Stimulated activated CD4-positive, alpha-beta T cell treated with anti-CD3 and anti-CD28 coated beads, Interleukin-2, amount 100 ng/mL, for 48 hours (primary cell): ENCODE measurements at places on chromosomes 4 and X.

DNA sequence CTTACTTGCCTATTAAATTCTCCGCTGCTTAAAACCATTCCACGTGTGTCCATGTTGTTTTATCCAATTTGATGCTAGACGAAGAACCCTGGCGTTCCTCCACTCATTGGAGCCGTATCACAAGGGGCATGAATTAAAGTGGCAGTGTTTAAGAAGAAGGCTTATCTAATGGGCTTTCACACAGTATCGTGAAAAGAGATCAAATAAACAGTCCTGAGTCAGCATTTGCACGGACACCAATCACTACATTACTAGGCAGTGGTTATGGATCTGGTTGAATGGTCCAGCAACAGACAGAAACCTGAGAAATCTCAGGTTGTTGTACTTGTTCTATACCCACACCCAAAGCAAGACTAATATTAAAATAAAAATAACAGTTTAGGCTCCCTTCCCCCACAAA, 671.6 kb downstream of the FAT4 start:
- no peak for DNase-seq

DNA sequence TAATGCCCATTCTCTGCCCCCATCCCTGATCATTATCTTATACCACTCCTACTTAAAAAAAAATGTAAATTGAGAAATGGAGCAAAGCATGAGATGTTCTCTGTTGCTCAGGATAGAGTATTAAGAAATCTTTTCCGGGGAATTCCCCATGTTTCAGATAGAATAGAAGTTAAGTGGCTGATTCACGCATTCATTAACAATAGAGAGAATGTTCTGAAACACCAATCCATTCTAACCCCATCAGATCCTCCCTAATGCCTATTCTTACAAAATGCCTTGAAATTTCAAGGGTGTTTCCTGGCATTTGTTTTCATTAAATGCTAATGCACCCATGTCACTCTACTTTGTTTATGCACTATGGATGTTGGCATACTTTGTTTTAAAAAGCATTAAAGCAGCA, 101.1 kb downstream of the AREG start:
- no peak for DNase-seq

DNA sequence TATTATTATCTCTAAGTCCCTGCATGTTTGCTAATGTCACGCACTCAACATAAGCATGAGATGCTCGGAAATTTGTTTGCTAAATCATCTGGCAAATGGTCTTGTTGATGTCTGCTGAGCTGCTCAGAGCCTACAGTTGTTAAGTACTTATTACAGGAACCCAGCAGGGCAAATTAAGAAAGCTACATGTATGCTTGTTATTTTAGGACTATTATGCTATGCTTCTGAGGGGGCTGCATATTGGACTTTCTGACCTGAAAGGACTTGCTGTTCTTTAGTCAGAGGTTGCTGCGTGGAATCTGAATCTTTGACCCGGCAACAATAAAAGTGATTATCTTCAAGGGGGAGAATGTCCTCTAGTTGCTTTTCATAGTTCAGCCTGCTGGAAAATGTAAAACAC, 36.3 kb upstream of the TENM3 start:
- DNase-seq = no peak

DNA sequence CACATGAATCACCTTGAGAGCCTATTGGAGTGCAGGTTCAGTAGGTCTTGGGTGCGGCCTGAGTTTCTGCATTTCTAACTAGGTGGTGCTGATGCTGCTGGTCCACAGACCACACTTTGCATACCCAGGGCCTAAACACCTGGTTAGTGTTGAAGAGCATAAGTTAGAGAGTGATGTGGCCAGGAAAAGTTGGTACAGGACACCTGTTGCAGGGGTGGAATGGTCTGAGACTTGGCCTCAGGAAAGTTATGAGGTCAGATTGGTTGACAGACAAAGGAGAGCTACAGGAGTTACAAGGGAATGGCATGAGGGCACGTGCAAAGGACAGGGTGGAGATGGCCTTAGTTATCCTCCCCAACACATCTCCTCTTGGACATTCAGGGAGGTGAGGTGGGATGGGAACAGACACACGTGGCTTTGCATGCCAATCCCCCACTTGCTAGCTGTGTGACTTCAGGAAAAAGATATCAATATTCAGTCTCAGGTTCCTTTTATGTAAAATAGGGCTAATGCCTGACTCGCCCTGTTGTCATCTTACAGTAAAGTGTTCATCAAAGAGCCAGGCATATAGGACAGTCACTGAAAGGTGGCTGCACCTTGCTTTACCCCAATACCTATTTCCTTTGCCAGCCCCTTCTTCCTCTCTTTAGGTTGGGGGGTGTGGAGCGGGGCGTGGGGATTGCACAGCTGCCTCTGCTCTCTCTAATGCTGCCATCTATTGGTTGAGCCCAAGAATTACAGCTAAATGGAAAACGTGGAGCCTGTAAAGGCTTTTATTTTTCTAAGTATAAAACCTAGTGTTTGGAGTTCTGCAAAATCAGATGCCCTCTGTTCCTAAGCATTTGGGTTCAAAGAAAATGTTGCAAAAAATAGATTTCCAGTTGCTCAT, 47.5 kb downstream of the ATG4A start:
- no peak for DNase-seq

DNA sequence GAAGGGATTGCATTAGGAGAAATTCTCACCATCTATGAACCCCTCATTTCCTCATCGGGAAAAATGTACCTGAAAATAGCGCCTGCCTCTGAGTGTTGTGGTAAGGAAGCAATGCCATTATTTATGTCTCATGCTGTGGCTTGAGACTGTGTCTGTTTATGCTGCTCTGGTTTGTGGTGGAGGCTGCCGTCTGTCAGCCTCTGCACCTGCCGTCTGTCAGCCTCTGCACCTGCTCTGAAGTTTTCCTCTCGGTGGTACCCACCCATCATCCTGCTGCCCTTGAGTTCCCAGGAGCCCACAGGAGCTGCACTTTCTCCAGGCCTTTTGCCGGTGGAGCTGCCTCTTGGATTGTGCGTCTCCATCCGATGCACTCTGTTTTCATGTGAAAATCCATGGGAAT, 68.5 kb upstream of the PPP2R3B start:
- DNase-seq = no peak

DNA sequence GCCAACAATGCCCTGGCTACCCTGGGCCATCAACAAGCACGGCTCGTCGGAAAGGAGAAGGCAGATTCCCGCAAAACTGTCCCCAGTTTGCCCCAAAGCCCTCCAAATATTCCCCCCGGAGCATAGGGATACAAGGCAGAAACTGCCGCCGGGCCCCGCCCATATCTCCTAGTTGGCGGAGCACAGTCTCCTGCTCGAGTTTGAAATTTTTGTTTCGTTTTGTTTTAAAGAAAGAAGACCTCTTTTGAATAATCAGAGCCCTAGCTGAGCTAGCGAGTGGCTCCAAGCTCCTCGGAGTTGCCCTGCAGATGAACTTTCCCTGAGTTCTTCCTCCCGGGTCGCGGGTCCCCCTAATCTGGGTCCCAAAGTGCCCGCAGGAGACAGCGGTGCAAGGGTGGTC, 138.1 kb upstream of the ZIC3 start:
- DNase-seq = no peak

DNA sequence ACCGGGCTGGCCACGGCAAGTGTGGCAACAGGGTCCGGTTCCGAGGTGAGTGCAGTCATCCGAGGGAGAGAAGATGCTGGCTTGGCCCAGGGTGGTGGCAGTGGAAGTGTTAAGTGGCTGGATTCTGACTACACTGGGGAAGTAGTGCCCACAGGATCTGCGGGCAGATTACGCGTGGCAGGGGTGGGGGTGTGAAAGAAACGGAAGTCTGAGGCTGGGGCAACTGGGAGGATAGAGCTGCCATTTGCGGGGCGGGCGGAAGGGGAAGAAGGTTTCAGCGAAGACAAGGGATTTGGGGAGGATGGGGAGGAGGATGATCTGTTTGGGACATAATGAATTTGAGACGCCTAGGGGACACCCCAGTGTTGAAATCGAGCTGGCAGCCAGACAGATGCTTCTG, 5.3 kb downstream of the RS1 start:
- DNase-seq = no peak
